ENCODE measurements at places on chromosomes 3 and 15. TPM values are rescaled to one million over a fixed set of nuclear protein-coding genes. Genes with fewer than 3 reads are reported as not detected.
A peak's percentile ranks its signal among the peaks of the same experiment; 100 is the strongest.

The TTLL13 gene
- total RNA-seq, result not detected

DNA sequence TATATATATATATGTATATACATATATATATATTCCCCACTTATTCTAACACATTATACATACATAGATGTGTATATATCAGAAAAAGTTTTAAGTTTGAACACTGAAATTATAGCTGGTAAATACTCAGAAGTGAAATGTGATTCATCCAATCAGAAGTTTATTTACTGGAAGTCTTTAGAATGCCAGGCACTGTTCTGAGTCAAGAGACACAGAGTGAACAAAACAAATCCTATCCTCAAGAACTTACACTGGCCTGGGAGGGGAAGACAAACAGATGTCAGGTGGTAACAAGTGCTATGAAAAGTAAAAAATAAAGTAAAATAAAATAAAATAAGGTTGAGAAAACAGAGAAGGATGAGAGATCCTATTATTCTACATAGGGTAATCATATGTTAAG lies 13.4 kb downstream of the DHX36 start:
- H3K27ac ChIP-seq, result no peak overlapping the region
- DNase-seq, result no peak
- peaks cover 5% of the 10 kb centered on the region for H3K4me1 ChIP-seq
- H3K36me3 ChIP-seq, result no peaks in the 10 kb centered on the region
- no peak overlapping the region for H3K4me3 ChIP-seq

The RBP2 gene
- not detected for total RNA-seq

- peaks cover 11% of the 10 kb centered on the region for H3K4me1 ChIP-seq
- H3K27me3 ChIP-seq, result no peaks in the 10 kb centered on the region
- no peak overlapping the region for H3K27ac ChIP-seq
- H3K36me3 ChIP-seq, result no peaks in the 10 kb centered on the region
- DNase-seq, result no peak
Measured at GRCh38 chr15:67724691-67725375, 100.5 kb upstream of the SKOR1 start.

The ARHGEF26 gene
- 4.4 TPM for total RNA-seq

- H3K4me1 ChIP-seq, result no peaks in the 10 kb centered on the region
- no peak overlapping the region for H3K4me3 ChIP-seq
- peaks cover 2% of the 10 kb centered on the region for H3K36me3 ChIP-seq
Measured at GRCh38 chr3:95335517-95335916, 1272.7 kb downstream of the NSUN3 start.

The SCG5 gene
- total RNA-seq, result 46.0 TPM

GRCh38 chr3:37964716-37965115 lies 25.9 kb upstream of the VILL start:
- H3K27ac ChIP-seq, result no peak overlapping the region
- no peak overlapping the region for H3K4me3 ChIP-seq
- no peak for DNase-seq
- no peaks in the 10 kb centered on the region for H3K36me3 ChIP-seq
- H3K27me3 ChIP-seq, result peaks cover 2% of the 10 kb centered on the region
- peaks cover 4% of the 10 kb centered on the region for H3K4me1 ChIP-seq

GRCh38 chr15:31397851-31398661 lies 71.4 kb downstream of the KLF13 start:
- H3K4me1 ChIP-seq, result peaks cover 36% of the 10 kb centered on the region
- H3K4me3 ChIP-seq, result peak overlapping the region; percentile 57
- DNase-seq, result no peak
- peak overlapping the region; percentile 90 for H3K27ac ChIP-seq
- H3K27me3 ChIP-seq, result peaks cover 4% of the 10 kb centered on the region

- peaks cover 10% of the 10 kb centered on the region for H3K36me3 ChIP-seq
- no peak overlapping the region for H3K4me3 ChIP-seq
- H3K27ac ChIP-seq, result peak overlapping the region; percentile 9
- H3K27me3 ChIP-seq, result no peaks in the 10 kb centered on the region
Measured at GRCh38 chr3:106827515-106828213, 549.6 kb upstream of the CCDC54 start.

Data from glutamatergic neuron (in vitro differentiated cells).